ENCODE measurements at places on chromosomes 16 and 17.

DNA sequence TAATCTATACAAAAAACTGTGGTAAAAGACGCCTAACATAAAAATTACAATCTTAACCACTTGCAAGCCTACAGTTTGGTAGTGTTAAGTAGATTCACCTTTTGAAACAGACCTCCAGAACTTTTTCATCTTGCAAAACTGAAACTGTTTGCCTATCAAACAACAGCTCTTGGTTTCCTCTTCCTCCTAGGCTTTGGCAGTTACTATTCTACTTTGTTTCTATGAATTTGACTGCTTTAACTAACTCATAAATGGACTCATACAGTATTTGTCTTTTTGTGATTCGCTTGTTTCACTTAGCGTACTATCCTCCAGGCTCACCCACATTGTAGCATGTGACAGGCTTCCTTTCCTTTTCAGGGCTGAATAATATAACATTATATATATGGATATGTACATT lies 97.0 kb downstream of the PRKCA start:
- DNase-seq: no peak

DNA sequence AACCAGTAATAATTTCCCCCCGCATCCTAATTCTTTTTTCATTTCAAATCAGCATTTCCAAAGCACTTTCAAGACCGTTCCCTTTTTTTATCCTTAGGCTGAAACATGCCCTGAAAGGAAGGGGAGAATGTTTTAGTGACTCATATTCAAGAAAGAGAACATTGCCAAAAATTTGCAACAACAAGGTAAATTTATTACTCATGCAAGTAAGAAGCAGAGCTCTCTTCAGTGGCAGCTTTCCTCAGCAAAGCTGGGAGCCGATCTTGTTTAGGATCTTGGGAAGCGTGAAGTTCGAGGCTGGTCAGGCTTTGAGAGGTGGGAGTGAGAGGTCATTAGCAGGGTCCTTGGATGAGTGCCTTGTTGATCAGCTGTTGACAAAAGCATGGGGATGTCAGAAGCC lies 129.5 kb downstream of the PRKCA start:
- no peak for DNase-seq

- DNase-seq: no peak
Observed at GRCh38 chr16:3879258-3879886, 1.1 kb downstream of the CREBBP start.

DNA sequence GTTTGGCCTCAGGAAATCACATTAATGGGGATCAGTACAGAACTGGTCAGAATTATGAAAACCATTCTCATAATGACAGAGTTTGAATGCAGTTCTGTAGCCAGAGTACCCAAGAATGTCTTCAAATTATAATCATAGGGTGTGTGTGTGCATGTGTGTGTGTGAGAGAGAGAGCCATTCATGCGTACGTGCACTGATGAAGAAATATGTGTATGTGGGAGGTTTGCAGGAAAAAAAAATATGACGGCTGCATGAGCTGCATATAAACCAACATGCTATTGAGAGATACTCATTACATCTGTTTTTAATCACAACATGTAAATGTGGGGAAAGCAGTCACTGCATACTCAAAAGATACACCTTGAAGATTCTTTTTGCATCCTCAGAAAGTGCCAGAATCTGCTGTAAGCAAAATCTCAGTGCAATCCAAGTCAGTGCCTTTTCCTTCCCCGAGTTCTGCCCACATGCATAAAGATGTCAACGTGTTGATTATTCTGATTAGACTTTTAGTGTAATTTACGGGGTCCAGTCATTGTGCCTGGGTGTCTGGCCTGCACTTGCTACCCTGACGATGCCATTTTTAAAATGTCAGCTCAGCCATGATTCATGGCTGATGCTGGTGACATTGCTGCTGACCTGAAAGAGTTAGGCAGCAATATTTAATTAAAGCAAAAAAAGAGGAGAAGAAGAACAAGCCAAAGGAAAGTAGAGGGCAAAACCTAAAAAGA lies 378.7 kb upstream of the ZFHX3 start:
- DNase-seq: no peak

DNA sequence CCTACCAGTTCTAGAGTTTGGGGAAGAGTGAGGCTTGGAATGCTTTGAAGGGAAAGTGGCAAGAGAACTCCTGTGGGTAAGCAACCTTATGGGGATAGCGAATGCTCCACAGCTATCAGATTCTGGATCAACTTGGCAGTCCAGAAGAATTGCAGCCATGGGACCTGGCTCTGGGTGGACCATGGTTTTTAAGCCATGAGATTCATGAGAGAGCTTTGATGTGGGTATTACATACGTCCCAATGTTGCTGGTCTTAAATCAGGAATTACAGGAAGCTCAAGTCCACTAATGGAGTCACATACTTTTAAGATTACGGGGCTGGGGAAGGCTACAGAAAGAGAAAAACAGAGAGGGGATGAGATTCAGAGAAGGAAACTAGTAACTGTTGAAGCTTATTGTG lies 142.5 kb upstream of the ELAC2 start:
- DNase-seq: no peak

DNA sequence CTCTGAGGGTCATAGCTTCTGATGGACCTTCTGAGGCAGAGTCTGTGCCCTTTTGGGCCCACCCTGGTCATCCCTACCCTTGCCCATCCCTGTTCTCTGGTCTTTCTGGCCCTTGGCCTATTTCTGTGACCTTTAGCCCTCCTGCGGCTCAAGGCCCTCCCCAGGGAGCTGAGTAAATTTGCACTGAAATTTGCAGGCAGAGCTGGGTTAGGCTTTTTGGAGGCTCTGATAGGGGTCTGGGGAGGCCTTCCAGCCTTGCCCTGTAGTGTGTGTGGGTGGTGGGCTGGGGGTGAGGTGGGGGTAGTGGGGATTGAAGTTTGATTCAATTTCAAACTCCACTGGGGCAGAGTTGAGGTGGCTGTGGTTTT lies 17.8 kb downstream of the RARA start:
- no peak for DNase-seq

- DNase-seq: no peak
Observed at GRCh38 chr16:86167061-86167460, 268.1 kb downstream of the IRF8 start.

DNA sequence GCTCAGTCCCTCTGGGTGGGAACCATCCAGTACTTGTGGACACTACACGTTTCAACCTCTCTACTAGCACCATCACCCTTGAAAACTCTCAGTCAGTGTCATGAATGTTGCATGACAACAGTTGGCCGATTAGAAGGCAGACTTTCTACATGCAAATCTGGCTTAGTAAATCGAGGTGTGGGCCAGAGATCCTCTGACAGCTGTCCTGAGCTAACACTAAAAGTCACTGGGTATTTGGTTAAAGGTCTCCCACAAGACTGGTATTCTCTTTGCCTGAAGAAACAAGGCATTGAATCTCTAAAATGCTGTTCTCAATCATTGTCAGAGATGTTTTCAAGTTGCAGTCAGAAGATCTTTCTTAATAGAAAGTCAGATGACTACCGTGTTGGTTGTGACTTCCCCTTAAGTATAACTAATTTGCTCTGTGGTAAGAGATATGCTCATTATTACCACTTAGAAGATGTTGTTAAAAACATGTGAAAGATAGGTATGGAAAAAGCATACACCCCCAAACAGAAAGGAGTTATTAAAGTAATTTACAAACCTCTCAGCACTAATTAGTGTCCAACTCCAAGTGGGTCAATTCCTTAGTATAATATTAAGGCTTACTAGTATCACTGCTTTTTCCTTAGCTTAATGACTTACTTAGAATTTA lies 62.3 kb downstream of the WNT3 start:
- DNase-seq: no peak

- DNase-seq: no peak
Observed at GRCh38 chr16:24482681-24483202, 56.6 kb upstream of the RBBP6 start.

DNA sequence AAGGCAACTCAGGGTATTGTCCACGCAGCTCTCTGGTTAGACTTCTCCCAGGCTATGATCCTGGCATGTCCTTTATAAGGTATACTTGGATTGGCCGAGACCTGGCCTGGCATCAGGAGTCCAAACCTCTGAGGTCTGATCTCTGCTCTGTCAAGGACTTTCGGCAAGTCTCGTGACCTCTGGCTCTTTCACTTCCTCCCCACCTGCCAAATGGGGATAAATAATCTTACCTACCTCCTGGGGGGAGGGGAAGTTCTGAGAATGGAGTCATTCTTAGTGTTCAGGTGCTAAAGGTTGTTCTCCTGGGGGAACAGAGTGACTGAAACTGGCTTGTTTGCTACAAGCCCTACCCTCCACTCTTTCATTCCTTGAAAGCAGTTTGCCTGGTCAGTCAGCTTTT lies 7.6 kb downstream of the ATXN1L start:
- DNase-seq: no peak

DNA sequence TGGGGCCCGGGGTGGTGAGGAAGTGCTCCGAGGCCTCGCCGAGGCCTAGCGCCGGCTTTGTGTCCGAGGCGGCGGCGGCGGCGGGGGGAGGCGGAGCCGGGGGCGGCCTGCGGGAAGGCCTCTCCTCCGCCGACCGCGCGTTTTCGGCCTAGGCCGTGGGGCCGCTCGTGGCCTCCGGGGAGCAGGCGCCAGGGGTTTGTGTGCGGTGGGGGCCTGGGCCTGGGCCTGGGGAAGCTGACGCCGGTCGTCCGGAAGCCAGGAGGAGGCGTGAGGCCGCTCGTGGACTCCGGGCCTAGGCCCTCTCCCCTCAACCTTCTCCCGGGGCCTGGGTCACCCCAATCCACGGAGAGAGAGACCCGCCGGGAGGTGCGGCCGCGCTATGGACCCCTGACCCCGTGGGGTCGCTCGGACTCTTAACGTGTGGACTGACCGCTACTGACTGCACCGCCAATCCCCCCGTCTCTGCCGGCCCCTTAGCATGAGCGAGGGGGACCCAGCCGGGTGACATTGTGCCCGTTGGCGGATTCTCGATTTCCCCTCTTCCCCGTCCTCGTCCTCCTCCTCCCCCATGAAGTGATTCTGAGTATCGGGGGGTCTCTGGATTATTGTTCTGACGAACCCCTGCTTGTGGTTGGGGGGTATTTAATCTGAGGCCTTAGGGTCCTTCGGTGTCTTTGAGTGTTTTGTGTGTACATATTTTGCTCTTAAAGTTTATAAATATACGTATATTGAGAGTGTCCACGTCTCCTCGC lies 660 bp downstream of the RBBP6 start:
- DNase-seq: no peak

- no peak for DNase-seq
Observed at GRCh38 chr17:7406235-7406825, 1.3 kb upstream of the NLGN2 start.

GRCh38 chr16:58500430-58501241 lies 693 bp downstream of the NDRG4 start:
- no peak for DNase-seq

GRCh38 chr17:82351713-82352488 lies 7.1 kb upstream of the TEX19 start:
- DNase-seq: peak; percentile 60

- DNase-seq: no peak
Observed at GRCh38 chr16:502179-502943, 25.2 kb upstream of the CAPN15 start.

GRCh38 chr16:86869288-86870022 lies 291.1 kb downstream of the FOXL1 start:
- DNase-seq: no peak

DNA sequence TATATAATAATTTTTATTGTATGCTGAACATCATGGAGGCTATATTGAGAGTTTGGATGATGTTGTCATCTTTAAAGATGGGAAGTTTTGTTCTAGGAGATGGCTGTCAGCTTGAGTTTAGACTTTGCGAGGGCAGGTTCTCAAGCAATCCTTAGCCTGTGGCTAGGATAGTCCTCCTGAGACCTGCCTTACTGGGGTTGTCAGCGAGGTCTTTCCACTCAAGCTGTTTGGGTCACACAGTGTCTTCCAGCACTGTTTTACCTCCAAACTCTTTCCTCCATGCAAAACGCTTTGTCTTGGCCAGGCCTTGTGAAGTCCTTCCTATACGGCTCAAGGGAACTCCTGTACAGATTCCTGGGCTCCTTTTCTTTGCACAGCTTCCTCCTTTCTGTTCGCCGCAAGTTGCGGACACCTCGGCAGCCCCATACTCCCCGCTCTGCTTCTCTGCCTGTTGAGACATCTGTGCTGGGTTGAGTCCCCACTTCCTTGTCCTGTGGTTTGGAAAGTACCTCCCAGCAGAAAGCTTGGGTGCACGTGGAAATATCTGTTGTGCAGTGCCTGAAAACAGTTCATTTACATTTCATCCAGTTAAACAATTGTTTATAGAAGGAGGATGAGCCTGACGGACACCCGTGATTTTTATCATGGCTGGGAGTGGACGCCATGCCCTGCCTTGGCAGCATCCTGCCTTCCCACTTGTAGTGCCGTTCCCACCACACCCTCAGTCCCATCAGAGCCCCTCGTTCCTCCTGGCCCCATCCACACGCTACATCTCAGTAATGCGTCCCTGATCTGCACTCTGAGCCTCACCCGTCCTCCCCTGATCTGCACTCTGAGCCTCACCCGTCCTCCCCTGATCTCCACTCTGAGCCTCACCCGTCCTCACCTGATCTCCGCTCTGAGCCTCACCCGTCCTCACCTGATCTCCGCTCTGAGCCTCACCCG lies 55.0 kb upstream of the CBFA2T3 start:
- DNase-seq: peak; percentile 51

DNA sequence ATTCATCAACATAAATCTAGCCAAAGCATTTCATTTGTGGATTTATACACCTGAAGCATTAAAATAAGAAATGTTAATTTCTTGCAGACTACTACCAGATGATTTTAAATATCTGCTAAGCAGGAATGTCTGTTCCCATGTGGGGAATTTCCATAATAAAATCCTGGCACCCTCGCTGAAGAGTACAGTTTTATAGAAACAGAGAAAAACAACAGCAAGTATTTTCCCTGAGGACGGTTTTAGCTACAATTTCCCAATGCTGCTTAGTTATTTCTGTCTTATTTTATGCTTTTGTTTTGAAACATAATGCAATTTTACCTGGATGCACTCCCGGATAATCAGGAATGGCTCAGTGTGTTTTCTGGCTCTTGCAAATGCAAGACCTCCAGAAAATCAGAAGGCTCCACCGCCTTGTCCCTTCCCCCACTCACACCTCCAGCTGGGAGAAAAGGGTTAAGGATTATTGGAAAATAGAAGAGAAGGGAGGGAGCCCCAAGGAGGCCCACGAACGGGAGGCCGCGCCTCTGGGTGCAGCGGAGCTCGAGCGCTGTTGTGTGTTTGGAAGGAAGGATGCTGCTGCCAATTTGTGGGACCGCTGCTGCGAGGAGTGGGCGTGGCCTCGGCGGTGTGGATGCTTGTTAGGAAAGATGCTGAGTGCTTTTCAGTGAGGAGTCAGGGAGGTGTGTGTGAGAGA lies at the start of gene CNTNAP4:
Gene CNTNAP4 (plus strand): TSS at position 657 of the 694 bp plus-strand sequence. CDS start 262 bp downstream, outside the sequence.
- no peak for DNase-seq

DNA sequence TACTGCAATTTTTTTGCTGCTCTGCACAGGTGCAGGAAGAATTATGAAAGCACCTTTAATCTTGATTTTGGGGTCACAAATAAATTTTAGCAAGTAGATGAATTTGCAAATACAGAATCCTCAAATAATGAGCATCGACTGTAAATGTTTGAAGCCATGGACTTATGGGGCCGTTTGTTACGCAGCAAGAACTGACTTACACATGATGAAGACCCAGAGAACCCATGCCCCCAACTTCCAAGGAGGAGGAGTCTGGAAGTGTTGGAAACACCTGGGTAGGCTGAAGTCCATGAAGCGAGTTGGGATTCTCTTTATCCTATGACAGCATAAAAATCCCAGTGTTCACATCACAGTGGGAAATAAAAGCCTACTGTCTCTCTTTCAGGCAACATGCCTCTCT lies 176.6 kb downstream of the RBFOX3 start:
- no peak for DNase-seq

- DNase-seq: no peak
Observed at GRCh38 chr16:70267516-70267915, 15.8 kb upstream of the EXOSC6 start.

GRCh38 chr16:56911771-56912571 lies 20.0 kb upstream of the HERPUD1 start:
- no peak for DNase-seq

- no peak for DNase-seq
Observed at GRCh38 chr16:77849646-77850258, 61.4 kb downstream of the VAT1L start.

Data from activated effector memory CD4-positive, alpha-beta T cell treated with Interleukin-2 at 50 U/mL for 16 hours (primary cell).